ENCODE measurements at places on chromosomes 5 and 9.

DNA sequence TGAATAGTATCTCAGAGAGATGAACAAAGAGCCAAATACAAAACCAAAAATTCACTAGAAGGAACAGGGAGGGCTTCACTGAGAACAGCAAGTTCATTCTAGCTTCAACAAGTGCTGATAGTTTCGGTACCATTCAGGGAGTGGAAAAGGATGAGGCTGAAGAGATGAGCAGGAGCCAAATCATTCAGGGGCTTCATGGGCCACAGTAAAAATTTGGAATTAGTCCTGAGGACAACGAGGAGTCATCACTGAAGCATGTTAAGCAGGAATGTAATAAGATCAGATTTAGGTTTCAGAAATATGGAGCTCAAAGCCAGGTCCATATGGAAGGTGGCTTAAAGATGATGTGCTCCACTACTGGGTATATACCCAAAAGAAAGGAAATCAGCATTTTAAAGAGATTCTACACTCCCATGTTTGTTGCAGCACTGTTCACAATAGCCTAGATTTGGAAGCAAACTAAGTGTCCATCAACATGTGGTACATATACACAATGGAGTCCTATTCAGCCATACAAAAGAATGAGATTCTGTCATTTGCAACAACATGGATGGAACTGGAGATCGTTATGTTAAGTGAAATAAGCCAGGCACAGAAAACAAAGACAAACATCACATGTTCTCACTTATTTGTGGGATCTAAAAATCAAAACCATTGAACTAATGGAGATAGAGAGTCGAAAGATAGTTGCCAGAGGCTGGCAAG, 36.2 kb downstream of the SPOCK1 start:
- DNase-seq, result no peak

DNA sequence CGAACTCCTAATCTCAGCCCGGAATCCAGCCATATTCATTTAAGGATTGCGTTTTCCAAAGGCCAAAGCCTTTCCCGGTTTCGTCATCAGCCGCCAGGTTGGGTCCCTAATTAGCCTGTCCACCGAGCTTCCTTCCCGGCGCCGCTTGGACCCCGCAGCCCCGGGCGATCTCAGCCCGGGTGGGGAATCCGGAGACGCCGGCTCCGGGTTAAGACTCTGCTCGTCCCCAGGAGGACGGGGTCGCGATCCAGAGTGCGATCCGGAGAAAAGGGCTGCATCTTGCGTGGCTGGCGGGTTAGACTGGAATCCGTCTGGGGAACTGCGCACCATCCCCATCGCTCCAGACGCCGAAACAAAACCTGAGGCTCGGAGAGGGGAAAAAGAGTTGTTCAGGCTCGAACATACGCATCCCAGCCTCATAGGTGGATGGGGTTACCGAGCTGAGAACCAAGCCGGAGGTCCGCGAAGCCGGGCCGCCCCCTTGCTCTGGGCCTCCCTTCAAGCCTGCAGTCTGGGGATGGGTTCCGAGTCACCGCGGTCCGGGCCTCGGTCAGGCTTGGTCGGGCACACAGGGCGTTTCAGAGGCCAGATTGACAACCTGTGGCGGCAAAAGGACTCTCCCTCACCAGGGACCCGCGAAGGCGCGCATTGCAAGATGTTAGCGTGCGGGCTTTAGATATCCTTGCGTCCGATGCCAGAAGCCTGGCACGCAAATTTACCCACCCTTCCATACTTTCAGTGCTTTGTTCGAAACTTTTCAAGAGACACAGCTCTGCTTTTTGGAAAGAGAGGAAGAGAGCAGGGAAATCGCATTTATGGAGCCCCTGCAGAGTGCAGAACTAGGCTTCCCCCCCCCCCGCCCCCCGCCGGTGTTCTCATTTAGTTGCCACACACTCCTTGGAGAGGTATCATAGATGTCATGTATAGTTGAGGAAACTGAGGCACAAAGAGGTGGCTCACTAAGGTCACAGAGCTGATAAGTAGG, 7.9 kb downstream of the MSX2 start:
- no peak for DNase-seq

DNA sequence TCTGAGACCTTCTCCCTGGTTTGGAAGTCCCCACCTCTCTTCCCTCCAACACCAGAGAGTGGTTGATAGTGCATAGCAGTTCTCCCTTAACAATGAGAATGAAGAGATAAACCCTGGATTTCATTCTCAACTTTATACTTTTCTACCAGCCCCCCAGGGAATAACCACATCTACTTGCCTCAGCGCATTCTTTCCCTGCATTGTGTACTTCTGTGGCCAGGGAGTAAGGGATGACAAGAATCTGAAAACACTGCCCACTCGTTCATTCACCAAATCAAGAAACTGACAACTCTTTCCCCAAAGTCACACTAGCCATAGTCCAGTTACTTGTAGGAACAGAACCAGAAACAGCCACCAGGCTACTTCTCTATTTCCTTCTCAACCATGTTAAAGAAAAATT, 46.0 kb upstream of the SPIN1 start:
- no peak for DNase-seq

GRCh38 chr5:58241389-58241788, 218.5 kb downstream of the PLK2 start:
- no peak for DNase-seq

DNA sequence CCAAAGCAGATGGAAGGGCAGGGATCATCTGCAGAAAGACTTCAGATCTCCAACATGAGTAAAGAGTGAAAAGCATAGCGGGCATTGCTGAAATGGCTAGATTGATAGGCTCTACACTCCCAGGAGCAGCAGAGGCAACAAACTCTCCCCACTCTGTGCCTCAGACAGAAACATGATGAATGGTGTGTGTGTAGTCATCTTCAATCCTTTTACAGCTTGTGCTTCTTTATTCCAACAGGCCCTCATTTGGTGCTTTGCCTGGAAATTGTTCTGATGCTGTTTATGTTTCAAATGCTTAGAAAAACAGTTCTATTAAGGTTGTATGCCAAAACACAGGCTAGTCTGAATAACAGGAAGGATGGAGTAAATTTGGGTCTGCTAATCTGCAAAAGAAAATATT, 176.2 kb downstream of the DMRTA1 start:
- DNase-seq, result no peak

DNA sequence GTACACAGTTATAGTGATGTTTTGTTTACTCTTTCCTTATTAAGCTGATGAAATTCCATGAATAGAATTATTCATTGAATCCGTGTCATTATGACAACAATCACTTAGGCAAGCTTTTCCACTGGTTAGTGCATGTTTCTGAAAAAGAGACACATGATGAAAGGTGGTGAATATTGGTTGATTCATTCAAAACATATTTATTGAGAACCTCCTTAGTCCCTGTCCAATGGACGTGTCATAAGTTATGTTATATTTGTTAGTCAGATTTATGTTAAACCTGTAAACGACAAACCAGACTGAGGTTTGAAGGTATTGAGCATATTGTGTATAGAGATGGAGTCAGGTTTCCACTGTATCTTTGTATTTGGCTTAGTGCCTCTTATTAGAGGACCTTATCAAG, 1888.9 kb upstream of the CDH6 start:
- no peak for DNase-seq

DNA sequence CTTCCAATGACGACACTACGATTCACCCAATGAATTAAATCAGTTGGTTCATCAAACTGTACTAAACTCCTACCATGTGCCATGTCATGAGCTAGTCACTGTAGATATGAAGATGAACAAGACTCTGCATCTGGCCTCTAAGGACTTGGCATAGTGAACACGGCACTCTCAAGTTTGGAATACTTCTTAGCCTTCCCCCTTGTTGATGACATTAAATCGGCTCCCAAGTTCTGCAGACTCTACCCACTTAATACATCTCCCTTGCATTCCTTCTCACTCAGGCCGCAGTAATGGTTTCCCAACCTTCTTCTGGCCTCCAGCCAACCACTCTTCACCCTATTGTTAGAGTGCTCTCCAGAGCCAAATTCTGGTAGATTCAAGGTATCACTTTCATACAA, 184.7 kb downstream of the MAPKAP1 start:
- no peak for DNase-seq

GRCh38 chr9:27519466-27520465, 4.3 kb upstream of the IFNK start:
- DNase-seq, result no peak

GRCh38 chr9:133943781-133944745, 48.1 kb downstream of the VAV2 start:
- peak; percentile 78 for DNase-seq

DNA sequence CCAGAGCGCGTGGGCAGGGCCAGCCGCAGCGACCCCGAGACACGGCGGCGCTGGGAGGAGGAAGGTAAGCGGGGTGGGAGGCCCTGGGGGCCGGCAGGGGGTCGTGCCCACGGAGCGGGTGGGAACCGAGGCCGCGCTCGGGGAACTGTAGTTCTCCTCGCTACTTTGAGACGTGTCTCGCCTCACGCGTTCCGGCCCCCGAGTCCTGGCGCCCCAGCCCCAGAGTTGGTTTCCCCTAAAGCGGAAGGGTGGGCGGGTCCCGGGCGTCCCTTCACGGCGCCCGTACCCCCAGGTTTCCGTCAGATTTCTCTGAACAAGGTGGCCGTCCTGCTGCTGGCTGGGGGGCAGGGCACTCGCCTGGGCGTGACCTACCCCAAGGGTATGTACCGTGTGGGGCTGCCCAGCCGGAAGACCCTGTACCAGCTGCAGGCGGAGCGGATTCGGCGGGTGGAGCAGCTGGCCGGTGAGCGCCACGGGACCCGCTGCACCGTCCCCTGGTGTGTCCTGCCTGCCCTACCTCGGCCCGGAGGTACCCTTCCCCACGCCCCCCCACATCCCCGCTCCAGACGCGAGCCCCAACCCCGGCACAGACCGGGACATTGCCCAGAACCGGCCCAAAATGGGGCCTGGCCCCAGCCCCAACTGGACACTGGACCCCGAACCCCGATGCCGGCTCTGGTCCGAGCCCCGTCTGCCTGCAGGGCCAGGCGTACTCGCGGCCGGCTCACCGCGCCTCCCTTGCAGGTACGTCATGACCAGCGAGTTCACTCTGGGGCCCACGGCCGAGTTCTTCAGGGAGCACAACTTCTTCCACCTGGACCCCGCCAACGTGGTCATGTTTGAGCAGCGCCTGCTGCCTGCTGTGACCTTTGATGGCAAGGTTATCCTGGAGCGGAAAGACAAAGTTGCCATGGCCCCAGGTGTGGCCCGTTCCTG, 709 bp downstream of the UAP1L1 start:
- no peak for DNase-seq
